ENCODE measurements at places on chromosomes 7 and 10. TPM values are rescaled to one million over a fixed set of nuclear protein-coding genes. Genes with fewer than 3 reads are reported as not detected.

CALU gene
- total RNA-seq: 169 TPM

GRCh38 chr10:131829156-131829930 lies 71.5 kb upstream of the PPP2R2D start:
- no peak for DNase-seq

GRCh38 chr10:43373461-43373860 lies 2.0 kb downstream of the FXYD4 start:
- DNase-seq: peak; percentile 48

- no peak for DNase-seq
Observed at GRCh38 chr7:146136357-146136875, 19.8 kb downstream of the CNTNAP2 start.

HKDC1 gene
- 0.03 TPM for total RNA-seq

DNA sequence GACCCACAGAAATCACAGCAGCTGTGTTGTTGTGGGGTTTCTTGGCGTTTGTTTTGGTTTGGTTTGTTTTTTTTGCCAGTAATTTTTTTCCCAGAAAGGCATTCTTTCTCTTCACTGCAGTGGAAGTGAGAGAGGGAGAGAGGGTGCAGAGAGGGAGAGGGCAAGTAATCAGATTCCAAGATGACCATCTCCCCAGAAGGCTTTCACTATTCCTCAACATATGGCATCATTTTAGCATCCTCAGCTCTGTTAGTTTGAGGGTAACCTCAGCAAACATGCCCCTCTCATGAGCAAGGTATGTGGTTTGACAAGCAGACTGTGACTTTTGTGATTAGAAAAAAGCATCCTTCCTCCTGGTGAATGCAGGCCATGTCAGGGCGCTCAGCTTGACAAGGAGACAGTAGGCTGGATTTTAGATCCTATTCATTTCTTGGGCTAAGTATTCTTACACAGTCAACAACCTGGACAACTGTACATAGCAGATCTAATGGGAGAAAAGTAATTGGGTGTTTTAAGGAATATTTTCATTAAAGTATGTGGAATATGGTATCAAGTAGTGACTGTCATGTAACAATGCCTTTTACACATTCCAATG lies 86.3 kb upstream of the PIK3CG start:
- DNase-seq: no peak

GRCh38 chr7:114818501-114818900 lies 103.4 kb upstream of the MDFIC start:
- no peak for DNase-seq

DNA sequence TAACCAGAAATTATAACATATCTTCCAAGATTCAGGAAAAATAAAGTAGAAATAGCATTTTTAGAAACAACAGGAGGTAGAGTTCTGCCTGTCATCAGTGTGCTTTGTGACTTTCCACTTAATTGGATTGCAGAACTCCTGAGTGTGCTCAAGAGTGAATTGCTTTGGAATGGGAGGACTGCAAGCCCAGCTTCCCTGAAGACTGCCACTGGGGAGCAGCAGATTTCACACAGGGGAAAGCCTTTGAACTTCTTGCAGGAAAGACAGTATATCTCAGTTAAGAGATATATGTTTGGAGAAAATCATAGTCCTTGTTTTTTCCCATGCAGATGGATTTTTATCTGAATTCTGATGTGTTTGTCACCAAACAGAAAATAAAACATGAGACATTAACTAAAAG lies 124.5 kb downstream of the TMEM168 start:
- no peak for DNase-seq

DNA sequence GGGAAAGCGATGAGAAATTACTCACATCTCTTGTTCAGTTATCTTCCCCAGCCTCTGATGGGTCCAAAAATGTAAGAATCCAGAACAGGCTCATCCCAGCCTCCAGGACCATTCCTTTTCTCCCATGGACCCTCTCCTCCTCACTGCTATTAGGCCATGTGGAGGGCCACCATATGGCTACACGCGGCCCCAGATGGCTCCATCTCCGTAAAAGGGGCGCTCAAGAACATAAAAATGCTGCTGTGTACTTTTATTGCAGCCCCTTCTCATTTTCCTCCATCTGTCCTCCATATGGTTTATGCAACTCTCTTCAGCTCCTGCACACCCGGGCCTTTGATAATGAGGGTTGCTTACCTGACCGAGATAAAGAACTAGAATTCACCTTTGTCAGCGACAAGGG lies 166.2 kb downstream of the RAPGEF5 start:
- no peak for DNase-seq

- DNase-seq: no peak
Observed at GRCh38 chr7:91416155-91416865, 152.1 kb downstream of the FZD1 start.

GRCh38 chr7:40763319-40764287 lies 628.8 kb downstream of the SUGCT start:
- no peak for DNase-seq

TSPAN33 gene
- total RNA-seq: 22.1 TPM

- DNase-seq: peak; percentile 78
Observed at GRCh38 chr7:101402081-101402779, 39.6 kb downstream of the COL26A1 start.

DNA sequence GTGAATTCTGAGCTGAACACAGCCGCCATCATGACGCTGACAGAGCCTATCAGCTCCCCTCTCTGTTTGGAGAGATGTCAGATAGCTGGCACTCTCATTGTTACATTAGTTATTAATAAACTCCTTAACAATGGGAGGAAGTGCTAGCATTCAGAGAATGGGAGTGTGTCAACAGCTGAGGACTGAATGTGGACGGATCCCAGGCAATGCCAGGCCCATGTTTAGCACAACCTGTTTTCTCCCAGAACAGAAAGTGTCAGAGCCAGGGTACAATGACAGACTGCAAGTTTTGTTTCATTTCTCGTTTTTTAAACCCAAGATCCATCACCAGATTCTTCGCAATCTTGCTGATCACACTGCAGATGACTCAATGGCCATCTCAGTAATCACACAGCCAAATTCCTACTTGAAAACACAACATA lies 99.6 kb downstream of the PRPF18 start:
- DNase-seq: no peak
